ENCODE measurements at places on chromosomes 11 and 22. TPM values are rescaled to one million over a fixed set of nuclear protein-coding genes. Genes with fewer than 3 reads are reported as not detected.
A peak's percentile ranks its signal among the peaks of the same experiment; 100 is the strongest.

PITPNB gene
- total RNA-seq = 102 TPM

OR8H2 gene
- not detected for total RNA-seq

OR2AG1 gene
- total RNA-seq = not detected

- DNase-seq = no peak
Observed at GRCh38 chr22:24986816-24987215, 34.3 kb downstream of the KIAA1671 start.

SMTNL1 gene
- total RNA-seq = not detected

DNA sequence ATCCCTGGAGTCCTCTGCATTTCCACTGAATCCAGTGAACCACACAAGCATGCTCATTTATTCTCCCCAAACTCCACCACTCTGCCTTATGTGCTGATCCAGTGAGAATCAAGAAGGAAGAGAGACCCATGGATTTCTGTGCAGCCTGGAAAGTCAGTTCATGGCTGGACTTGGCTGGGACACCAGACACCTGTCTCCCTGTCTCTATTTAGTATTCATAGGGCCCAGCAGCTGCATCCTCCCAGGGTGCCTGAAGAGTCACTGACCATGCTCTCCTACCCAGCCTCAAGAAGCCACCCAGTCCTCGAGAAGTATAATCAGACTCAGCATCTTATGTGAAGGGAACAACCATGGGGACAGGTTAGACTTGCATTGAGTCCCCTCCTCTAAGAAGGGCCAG lies 83.2 kb downstream of the ZNF280B start:
- no peak for DNase-seq

DNA sequence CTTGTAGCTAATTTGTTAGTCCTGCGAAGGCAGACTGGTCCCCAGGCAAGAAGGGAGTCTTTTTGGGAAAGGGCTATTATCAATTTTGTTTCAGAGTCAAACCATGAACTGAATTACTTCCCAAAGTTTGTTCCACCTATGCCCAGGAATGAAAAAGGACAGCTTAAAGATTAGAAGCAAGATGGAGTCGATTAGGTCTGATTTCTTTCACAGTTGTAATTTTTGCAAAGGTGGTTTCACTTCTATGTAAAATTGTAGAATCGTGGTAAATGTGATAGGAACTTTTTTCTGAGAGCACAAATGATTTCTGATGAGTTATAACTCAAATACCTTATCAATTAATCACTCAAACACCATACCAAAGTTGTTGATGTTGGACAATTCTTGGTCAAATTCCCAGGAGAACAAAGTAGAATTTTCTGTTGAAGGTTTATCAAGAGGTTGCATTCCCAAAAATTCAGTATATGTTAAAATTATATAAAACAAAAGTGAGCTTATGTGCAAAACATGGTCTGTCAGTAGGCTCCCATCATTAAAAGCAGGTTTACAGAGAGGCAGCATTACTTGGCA lies 2.9 kb upstream of the CTSC start:
- no peak for DNase-seq

DNA sequence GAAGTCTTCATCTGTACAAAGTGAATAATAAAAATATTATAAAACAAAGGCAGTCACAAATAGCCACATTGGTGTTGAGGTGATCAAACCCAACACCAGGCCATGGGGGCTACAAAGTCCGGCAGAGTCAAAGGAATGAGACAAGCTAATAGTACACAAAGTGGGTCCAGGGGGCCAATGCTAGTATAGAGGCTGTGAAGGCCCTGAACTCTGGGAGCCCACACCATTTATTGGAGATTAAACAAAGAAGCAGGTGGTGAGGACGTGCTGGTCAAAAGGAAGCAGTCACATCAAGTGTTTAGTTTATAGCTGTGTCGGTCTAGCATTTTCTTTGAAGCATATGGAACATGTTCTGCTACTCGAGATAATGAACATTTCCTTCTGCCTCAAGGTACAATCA lies 58.6 kb upstream of the CCT8L2 start:
- DNase-seq = no peak

GRCh38 chr11:34570584-34570983 lies 50.3 kb upstream of the EHF start:
- peak; percentile 11 for DNase-seq
